ENCODE measurements at places on chromosomes 12 and 14.

- no peak for DNase-seq
Observed at GRCh38 chr14:86824167-86824566, 1168.8 kb downstream of the GALC start.

- no peak for DNase-seq
Observed at GRCh38 chr14:71765505-71765904, 166.7 kb upstream of the RGS6 start.

DNA sequence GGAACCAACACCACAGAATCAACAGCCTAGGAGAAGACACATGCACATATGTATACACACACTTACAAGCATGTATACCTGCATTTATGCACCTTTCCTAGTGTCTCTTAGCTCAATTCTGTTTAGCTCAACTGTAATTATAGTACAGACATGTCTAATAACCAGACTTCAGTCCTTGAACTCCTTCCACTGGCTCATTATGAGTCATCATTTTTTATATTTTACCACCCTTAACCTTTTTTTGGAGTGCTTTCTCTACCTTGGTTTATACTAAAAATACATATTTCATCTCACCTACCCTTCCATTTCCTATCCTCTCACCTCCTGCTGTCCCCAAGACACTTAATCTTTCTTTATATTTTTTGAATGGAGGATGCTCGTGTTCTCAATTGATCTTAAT lies 110.4 kb downstream of the ARID2 start:
- no peak for DNase-seq

DNA sequence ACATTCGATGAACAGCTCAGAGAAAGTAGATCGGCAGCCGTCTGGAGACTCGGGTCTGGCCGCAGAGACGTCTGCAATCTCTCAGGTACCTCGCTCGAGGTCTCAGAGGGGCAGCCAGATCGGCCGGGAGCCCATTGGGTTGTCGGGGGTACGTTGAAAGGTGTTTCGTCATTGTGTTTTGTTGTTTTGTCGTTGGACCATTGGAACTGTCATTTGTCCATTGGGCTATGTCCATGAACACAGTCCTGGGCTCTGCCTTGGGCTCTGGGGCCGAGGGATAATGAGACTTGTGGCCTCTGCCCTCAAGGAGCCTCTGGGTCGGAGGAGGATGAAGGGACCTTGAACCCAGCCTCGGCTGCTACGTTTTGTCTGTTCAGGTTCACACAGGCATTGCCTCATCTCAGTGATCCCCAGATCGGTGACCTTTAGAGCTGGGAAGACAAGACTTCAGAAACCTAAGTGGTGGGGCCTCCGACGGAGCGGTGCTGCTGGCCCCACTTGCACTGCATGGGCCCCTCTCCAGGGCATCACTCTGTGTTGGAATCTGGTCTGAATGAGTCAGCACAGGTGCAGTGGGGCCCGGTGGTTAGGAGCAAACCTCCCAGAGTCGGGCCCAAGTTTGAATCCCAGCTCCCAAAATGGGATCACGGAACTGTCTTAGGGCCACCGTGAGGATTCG lies 23.6 kb upstream of the MLXIP start:
- no peak for DNase-seq

GRCh38 chr14:89292579-89293313 lies 124.3 kb downstream of the FOXN3 start:
- DNase-seq = no peak

- no peak for DNase-seq
Observed at GRCh38 chr12:48952691-48953090, 4.6 kb downstream of the ARF3 start.

DNA sequence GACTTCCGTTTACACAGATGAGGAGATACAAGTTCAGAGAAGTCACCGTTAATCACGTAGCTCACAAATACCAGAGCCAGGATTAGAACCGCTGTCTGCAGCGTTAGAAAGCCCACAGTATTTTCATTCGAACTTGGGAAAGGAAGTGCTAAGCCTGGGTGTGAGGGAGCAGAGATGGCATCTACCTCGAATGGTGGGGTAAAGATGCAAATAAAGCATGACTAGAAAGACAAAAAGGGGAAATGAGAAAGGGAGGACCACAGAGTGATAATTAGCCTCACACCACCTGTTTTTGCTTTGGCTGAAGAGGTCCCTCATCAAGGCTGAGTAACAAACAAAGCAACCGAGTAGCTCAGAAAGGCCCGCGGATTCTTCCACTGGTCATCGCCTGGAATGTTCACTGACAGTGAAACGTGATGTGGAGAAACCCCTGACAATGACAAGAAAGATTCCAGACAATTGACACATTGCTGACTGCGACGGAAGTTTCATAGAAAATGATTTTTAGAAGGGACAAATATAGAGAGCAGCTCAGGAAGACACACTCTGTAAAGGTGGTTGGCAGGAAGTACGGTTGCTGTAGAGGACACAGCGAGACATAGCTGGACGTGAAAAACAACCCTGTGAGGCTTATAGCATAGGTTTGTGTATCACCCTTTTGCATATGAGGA lies 31.5 kb upstream of the BHLHE41 start:
- DNase-seq = no peak

DNA sequence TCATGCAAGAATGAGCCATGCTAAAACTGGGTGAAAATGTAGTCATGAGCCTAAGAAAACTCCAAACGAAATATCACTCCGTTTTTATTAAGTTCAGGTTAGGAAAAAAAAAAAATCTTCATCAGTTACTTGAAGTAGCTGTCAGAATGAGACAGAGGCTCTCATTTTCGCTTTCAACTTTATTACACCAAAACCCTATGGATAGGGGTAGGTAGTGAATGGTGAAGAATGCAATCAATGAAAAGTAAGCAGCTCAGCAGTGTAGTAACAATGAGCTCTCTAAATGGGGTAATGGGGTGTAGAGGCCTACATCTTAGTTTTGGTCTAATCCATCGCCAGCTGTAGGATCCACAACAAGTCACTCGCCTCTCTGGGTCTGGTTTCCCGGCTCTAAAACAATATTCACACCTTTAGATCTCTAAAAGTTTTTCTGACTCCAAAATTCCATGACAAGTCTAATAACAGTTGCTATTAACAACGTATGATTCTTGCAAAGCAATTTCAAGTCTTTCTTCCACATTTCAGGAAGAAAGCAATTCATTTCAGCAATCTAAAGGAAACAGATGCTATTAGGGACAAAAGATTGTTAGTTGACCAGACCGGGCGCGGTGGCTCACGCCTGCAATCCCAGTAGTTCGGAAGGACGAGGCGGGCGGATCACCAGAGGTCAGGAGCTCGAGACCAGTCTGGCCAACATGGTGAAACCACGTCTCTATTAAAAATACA lies 1.7 kb downstream of the BTBD7 start:
- DNase-seq = no peak

DNA sequence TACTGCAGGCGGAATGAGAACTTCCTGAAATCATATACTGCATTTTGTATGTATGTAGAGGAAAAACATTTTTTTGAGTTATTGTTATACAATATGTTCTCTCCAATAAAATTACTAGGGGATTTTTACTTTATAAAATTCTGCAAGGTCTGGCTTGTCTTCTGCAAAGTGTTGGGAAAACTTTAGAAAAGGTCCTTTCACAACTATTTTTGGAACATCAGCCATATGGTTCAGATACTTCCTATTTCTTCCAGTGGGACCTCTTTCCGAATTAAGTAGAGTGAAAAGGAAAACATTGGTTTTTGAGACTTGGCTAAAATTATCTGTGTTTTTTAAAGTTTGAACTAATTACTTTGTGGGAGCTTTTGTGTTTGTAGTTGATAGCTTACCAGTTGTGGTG lies 52.7 kb downstream of the DAAM1 start:
- no peak for DNase-seq

DNA sequence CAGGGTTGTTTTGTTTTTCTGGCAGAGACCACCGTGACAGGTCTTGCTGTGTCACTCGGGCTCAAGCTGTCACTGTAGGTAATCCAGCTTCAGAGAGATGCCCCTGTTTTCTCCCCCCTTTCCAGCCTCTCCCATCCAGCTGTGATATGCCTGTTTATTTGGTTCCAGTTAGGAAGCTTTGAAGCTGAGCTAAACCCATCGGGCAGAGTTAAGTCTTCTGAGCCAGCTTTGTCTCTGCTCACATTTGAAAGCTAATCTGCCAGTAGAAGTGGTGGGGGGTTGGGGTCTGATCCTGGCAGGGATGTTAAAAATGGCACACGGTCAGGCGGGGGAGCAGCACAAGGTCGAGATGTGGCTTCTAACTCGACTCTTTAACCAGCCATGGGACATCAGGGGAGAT lies 130.0 kb downstream of the TSPAN9 start:
- no peak for DNase-seq

Data from RWPE2 (cell line).